Astrocyte of the cerebellum (primary cell): ENCODE measurements at places on chromosomes 12 and 14.

- no peak for DNase-seq
Measured at GRCh38 chr12:126791122-126791521, 1475.8 kb upstream of the TMEM132C start.

DNA sequence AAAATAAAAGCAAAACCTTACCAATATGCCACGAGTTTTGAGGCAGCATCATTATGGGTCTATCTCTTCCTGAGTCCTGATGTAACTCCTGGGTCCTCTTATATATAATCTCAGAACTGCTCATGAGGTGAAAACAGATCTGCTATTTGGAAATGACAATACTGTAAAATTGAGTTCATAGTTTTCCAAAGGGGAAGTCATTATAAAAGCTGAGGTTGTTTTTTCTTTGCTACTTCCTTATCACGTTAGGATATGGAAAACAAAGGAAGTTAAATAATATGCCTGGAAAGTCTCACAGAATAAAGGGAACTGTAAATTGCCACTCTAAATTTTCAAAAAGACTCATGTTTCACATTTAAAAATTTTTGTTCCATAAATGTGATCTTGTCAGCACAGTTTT, at the start of gene CD163L1:
Gene CD163L1 (minus strand): TSS at position 78 of the 400 bp plus-strand sequence. CDS start 26 bp downstream, at position 52.
- DNase-seq = no peak

DNA sequence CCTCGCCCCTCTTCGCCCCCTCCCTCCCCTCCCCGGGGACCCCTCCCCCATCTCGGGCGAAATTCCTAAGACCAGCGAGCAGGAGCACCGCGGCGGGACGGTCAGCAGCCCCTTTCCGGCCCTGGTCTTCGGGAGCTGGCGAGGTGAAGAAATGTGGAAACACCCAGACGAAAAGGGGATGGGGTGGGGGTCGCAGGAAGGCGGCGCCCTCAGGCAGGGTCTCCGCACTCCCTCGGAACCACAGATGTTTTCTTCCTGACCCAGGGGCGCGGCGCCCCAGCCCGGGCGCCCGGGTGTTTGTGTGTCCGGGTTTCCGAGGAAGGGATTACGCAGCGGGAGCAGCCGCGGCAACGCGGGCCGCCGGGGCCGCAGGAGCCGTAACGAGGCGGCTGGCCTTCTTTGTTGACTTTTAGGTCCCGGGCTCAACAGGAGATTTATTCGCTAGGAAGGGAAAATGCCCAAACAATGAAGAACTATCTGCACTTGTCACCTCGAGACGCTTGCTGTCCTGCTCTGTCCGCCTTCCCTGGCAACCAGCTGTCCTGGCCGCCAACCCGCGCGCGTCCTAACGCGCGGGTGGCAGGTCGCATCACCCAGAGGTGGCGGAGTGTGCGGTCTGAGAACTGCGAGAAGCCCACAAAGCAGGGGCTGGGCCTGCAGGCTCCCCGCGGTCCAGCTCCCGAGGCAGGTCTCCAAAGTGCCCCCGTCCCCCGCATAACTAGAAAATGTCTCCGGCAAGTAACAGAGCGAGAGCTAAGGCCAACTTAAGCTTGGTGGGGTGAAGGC, 7.0 kb downstream of the FOXA1 start:
- no peak for DNase-seq

DNA sequence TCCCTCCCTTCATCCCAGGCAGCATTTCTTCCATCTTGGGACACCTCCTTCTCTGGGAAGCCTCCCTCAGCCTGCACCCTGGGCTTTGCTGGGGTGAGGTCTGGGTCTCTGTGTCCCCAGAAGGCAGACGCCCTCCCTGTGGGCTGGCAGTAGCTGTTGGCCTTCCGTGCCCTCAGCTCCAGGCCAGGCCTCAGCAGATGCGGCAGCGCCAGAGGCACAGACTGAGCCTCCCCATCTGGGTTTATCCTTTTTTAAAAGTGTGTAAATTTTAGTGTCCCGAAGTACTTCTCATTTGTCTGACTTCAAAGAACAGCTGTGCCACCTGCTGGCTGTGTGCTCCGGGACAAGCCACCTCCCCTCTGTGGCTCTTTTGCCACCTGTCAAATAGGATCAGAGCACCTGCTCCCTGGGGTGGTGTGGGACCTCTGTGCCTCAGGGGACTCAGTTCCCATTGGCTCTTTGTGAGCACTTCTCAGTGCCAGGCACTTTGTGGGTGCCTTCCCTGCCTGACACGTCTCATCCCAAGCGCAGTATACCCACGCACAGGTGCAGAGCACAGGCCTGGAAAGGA, 11.1 kb downstream of the EXOC3L4 start:
- no peak for DNase-seq

GRCh38 chr12:87270919-87271318, 758.3 kb downstream of the C12orf50 start:
- DNase-seq = no peak

GRCh38 chr14:69004731-69005431, 25.8 kb upstream of the ACTN1 start:
- DNase-seq = no peak

DNA sequence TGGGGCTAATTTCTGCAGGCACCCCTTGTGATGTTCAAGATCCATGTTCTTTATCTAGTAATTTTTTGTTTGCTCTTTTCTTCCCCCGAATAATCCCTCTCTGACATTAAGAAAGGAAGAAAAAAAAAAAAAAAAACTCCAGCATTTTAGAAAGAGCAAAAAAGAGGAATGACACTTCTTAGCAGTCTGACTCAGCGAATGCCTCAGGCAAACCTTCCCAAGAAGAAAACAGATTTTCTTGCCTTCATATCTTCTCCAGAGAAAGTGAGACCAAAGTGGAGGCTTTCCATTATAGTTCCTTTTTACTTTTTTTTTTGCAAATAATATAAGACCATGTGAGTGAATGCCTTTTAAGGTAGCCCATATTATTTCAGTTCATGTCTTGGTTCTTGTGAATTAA, 479.0 kb upstream of the SYT1 start:
- DNase-seq = no peak

DNA sequence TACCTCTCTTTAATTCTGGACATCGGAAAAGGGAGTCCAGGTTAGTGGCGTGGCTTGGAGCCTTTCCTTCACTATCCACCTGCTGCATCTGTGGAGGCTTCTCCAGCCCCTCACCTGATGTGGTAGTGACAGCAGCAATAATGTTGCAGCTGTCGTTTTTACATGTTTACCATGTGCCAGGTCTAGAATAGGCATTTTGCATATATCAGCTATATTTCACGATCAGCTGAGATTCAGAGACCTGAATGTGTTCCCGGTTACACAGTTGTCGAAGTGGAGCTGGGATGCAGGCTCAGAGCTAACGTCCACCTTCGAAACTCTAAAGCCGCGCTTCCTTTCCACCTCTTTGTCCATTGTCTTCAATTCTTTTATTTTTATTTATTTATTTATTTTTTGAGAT, 91.0 kb downstream of the BORCS5 start:
- DNase-seq = no peak

DNA sequence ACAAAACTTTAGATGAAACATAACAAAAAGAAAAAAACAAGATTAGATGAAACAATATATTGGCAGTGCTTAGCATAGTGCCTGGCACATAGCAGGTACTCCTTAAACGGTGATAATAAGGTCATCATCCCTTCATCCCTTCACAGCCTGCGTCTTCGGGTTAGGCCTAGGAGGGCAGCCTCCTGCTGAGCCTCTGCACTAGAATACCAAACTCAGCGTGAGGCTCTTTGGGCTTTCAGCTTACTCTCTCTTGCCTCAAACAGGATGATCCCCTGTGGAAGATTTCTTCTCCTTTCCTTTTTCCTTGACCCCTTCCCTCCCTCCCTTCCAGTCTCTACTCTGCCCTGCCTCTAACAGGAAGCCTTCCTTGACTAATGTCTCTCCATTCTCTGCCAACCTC, 14.4 kb upstream of the FIGNL2 start:
- no peak for DNase-seq

DNA sequence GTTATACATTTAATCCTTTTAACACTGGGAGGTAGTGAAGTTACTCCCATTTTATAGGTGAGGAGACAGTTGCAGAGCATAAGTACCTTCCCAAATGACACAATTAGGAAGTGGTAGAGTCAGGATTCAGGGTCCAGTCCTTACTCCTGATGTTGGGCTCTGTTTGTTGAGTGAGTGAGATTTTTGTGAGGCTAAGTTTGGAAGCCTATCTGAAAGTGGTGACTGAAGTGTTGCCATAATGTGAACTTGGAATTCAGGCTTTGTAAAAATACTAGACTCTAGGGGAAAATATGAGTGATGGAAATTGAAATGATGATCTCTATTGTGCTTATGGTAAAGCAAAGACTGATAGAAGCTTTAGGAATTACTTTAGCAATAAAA, 2.2 kb downstream of the NUDT4 start:
- no peak for DNase-seq

- DNase-seq = no peak
Measured at GRCh38 chr12:118061011-118061872, at the start of gene WSB2. TSS of gene WSB2 (minus strand) at chr12:118061179. CDS start at chr12:118061048, 131 bp downstream.

DNA sequence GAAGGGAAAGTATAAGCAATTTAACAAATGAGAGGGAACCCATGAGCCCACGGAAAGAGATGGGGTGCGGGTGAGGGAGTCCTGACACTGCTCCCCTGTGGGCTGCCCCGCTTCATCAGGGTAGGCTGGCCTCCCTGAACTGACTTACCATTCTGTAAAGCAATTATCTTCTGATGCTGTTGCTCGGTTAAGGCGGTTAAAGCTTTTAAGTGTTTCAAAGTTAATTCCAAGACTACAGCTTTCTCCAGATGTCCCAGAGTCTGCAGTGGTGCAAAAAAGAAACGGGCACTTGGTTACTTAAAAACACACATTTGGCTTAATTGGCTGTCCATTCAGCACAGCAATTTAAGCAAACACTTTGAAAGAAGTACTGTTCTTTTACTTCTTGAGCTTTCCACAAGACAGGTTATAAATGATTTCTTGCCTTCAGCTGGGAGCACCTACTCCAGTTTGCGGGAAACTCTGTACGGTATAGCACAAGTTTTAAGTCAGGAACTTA, 1.3 kb downstream of the BHLHE41 start:
- DNase-seq = no peak

DNA sequence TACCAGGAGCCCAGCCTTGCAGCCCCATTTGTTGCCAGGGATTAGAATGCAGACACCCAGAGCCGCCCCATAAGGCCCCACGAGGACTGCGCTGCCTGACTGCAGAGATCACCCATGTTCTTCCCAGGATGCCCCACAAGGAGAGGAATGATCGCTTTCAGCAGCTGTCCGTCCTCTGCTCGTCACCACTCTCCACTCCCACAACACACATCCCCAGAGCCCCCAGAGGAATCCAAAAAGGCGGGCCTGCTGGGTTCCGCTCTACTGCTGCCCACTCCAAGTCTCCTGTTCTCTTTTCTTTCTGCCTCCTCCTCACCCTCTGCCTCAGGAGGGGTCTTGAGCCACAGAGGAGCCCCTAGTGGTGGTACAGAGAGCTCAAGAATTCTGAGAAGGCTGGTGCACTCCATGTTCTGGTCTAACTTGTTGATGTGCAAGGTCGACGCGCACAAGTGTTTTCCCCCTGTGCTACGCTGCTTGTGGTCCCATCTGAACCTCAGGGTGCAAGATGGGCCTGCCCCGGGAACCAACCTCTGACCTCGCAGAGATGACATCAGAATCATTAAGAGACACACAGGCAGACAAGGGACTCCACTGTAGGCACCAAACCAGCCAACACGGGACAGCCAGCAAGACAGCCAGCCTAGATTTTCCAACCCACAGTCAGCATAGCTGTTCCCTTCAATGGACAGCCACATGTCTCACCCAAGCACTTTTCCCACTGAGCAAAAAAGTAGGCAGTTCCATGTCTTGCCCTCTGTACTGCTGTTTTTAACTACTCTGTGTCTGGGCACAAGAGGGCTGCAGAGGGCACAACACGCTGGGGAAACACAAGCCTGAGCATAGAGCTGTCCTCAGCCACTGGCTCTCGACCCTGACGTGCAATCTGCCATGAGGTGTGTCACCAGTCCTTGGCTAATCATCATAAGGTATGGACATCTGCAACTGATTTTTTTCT, 29.9 kb downstream of the PXN start:
- DNase-seq = no peak

DNA sequence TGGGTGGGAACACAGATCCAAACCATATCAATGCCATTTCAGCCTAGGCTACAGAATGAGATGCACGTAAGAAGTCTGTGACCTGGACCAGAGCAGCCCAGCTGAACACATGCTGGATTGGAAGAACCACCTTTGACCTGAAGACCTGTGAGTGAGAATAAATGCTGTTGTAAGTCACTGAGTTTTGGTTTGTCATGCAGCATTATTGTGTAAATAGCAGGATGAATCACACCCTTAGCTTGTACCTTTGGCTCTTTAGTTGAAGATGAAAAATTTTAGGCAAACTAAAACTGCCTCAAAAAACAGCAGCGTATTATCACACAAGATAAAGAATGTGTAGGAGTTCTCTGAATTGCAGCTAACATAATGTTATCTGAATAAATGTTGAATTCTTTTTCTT, 199.4 kb upstream of the LRIG3 start:
- no peak for DNase-seq

- DNase-seq = no peak
Measured at GRCh38 chr14:65492266-65492665, 79.7 kb downstream of the FUT8 start.

GRCh38 chr12:123071099-123071800, 79.6 kb downstream of the PITPNM2 start:
- no peak for DNase-seq

GRCh38 chr12:91017511-91018263, 12.9 kb upstream of the EPYC start:
- DNase-seq = no peak

- DNase-seq = peak; percentile 45
Measured at GRCh38 chr14:39673270-39673711, 241.1 kb upstream of the FBXO33 start.

GRCh38 chr12:20369305-20370013, 1.1 kb downstream of the PDE3A start:
- no peak for DNase-seq

GRCh38 chr12:32148372-32148771, 41.7 kb downstream of the BICD1 start:
- no peak for DNase-seq

DNA sequence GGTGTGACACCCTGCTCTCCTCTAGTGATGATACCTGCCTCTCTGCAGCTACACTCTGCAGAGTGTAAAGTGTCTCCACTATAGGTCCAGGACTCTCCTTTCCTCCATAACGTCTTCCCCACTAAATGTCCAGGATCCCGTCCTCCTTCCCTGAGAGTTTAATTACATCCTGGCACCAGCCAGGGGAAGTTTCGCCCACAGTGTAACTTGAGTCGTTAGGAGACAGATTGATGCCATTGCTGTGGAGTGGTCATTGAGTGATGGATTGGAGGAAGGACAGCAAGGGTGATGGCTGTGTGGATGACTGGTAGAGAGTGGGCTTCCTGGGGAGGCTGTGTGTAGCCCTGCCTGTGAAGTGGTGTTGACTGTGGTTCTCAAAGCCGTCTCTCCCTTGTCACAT, 84.0 kb upstream of the TMEM132D start:
- no peak for DNase-seq

GRCh38 chr12:111126331-111126730, 206.0 kb upstream of the MYL2 start:
- DNase-seq = no peak

GRCh38 chr12:43676183-43676813, 82.3 kb downstream of the PUS7L start:
- no peak for DNase-seq

DNA sequence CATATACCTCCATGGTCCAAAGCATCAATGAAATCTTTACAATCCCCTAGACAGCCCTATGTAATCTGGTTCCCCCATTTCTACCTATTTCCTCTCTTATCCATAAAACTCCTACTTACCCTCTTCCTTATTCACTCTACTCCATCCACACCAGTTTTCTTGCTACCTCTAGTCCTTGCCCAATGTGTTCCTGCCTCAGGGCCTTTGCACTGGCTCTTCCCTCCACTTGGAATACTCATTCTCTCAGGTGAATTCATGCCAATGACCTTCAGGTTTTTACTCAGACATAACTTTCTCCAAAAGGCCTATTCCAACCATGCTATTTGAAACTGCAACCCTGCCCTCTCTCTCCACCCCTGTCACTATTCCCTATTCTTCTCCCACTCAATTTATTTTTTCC, 138.7 kb upstream of the KRR1 start:
- DNase-seq = no peak
